Lung microvascular endothelial cell (primary cell): ENCODE measurements at places on chromosomes 7 and 10. TPM values are rescaled to one million over a fixed set of nuclear protein-coding genes. Genes with fewer than 3 reads are reported as not detected.
A peak's percentile ranks its signal among the peaks of the same experiment; 100 is the strongest.

DNA sequence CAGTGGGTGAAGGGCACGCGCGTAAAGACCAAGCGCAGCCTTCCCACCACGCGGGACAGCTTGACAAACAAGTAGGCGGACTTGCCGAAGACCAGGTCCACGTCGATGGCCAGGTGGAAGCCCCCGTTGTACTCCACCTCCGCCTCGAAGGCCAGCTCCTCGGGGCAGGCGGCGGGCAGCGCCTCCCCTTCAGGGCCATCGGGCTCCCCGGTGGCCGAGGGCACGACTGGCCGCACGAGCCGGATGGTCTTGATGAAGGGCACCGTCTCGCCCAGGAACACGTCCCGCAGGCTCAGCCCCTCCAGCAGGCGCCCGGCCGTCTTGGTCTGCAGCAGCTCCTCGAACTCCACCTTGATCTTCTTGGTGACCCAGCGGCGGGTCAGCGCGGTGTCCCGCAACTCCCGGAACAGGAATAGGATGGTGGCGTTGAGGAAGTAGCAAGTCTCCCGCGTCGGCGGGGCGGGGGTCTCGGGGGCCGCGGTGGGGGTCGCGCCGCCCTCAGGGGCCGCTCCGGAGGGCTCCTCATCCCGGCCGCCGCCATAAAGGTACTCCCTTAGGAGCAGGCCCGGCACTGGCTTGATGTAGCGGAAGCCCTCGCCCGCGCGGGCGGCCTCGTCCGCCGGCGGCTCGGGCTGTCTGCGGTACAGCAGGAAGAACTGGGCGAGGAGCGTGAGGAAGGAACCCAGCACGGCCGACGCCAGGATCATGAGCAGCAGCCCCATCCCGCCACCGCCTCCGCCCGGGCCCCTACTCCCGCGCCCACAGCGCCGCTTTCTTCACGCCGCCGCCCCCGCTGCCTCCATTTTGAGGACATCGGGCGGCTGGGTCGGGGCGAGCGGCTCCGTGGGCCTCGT lies 507 bp downstream of the PDZD8 start:
- DNase-seq = peak; percentile 47

CCDC7 gene
- 3.3 and 10.3 TPM in 2 replicates for total RNA-seq

ZNF365 gene
- total RNA-seq = 0.22 TPM in 1 of 2 replicates, not detected in the other

MMRN2 gene
- 14.9 and 96.3 TPM in 2 replicates for total RNA-seq

GRCh38 chr7:90239625-90240228 lies 5.2 kb upstream of the CFAP69 start:
- DNase-seq = peak; percentile 7

DNA sequence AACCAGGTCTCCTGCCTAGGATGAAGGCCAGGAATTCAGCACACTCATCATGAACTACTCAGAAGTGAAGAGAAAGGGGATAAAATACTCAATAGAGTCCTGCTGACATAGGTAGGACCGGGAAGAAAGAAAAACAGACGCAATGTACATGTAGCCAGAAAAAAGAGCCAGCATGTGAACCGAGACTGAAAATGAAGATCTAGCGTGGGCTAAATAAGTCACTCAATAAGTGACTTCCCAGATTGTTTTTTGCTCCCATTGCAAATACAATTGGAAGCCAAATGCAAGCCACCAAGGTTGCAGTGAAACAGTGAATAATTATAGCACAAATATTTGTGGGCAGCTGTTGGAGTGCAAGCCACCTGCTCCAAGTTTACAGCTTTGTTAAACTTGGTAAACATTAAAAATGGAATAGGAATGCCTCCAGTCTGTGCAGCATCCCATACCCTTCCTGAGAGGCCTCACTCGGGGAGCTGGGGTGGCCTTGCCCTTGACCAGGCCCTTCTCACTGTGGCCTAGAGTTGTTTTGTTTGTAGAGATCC lies 34.7 kb upstream of the HPS1 start:
- DNase-seq = no peak

- DNase-seq = no peak
These were observed 69.7 kb downstream of the CD36 start for GRCh38 chr7:80708123-80708522.

DNA sequence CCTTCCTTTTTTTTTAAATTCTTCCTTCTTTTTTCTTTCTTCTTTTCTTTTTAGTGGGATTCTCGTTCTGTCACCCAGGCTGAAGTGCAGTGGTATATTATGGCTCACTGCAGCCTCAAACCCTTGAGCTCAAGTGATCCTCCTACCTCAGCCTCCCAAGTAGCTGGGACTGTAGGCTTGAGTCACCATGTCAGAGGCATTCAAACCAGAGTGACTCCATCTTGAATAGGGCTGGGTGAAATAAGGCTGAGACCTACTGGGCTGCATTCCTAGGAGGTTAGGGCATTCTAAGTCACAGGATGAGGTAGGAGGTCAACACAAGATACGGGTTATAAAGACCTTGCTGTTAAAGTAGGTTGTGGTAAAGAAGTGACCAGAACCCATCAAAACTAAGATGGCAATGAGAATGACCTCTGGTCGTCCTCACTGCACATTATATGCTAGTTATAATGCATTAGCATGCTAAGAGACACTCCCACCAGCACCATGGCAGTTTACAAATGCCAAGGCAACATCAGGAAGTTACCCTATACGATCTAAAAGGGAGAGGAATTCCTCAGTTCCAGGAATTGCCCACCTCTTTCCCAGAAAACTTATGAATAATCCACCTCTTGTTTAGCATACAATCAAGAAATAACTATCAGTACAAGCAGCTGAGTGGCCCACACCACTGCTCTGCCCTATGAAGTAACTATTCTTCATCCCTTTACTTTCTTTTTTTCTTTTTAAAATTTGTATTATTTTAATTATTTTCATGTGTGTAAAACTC lies 99.0 kb upstream of the ITGB1 start:
- no peak for DNase-seq

- no peak for DNase-seq
These were observed 327.3 kb downstream of the HTR7 start for GRCh38 chr10:90530521-90530920.

DNA sequence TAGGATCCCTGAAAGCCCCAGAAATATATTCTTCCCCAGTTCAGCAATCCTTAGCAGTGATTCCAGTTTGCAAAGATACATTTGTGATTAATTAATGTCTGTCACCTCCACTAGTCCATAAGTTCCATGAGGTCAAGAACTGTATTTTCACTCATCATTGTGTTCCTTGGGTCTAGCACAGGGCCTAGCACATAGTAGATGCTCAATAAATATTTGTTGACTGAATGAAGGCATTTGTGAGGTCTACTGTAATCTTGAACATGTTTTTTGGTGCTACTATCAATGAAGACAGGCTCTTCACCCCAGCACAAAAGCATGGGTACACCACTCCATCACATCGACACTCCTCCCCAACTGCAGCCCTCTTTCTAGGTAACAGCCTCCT lies 30.8 kb upstream of the PAX2 start:
- no peak for DNase-seq

FGFBP3 gene
- total RNA-seq = 0.22 and 0.40 TPM in 2 replicates

GPC2 gene
- 1.3 and 2.2 TPM in 2 replicates for total RNA-seq

LLCFC1 gene
- not detected in 2 replicates for total RNA-seq

- no peak for DNase-seq
These were observed 46.9 kb downstream of the ZNF518A start for GRCh38 chr10:96176985-96177384.

DNA sequence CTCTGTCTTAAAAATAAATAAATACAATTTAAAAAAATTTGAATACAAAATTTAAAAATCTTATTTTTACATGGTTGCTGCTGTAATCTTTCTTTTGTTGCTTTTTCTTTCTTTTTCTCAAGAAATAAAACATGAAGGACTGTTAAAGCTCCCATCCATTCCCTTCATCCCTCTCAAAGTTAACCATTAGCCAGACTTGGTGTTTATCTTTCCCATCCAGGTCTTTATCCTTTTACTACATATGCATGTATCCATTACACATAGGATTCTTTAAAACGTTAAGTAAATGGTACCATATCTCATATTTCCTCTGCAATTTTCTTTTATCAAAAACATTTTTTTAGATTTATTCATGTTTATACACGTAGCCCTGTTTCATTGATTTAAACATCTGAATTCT lies 70.1 kb downstream of the CREB3L2 start:
- DNase-seq = no peak

ELN gene
- 4.6 and 15.5 TPM in 2 replicates for total RNA-seq
